ENCODE measurements at places on chromosomes 3 and 15. TPM values are rescaled to one million over a fixed set of nuclear protein-coding genes. Genes with fewer than 3 reads are reported as not detected.

The ZNF80 gene
- total RNA-seq: not detected

The SPESP1 gene
- total RNA-seq: 4.4 TPM

The THRB gene
- total RNA-seq: 2.8 TPM

The ACKR4 gene
- not detected for total RNA-seq

The CHRNA3 gene
- total RNA-seq: not detected

The NANOGP8 gene
- total RNA-seq: not detected

The BOC gene
- 10.0 TPM for total RNA-seq

The GLCE gene
- 24.8 TPM for total RNA-seq

The XIRP1 gene
- not detected for total RNA-seq

The KNG1 gene
- not detected for total RNA-seq

The GOLGA8M gene
- 0.26 TPM for total RNA-seq

The SCAANT1 gene
- total RNA-seq: not detected

The A4GNT gene
- total RNA-seq: not detected

The DOCK3 gene
- under 0.01 TPM for total RNA-seq

The NEO1 gene
- 16.2 TPM for total RNA-seq

The SAMMSON gene
- total RNA-seq: not detected

The STRA6 gene
- total RNA-seq: 13.1 TPM

The B3GNT5 gene
- total RNA-seq: 20.4 TPM

The KLF15 gene
- total RNA-seq: 9.5 TPM

The CFAP100 gene
- total RNA-seq: not detected

The PRRT3 gene
- total RNA-seq: 3.6 TPM

The BLM gene
- total RNA-seq: 1.6 TPM

The CEP152 gene
- 5.0 TPM for total RNA-seq

The TRIM42 gene
- not detected for total RNA-seq

The CCDC50 gene
- total RNA-seq: 90.2 TPM

The DUSP7 gene
- 14.2 TPM for total RNA-seq

The GPR15 gene
- not detected for total RNA-seq

The SKOR1 gene
- 0.13 TPM for total RNA-seq

The CHST13 gene
- total RNA-seq: not detected

The SPINT1 gene
- 4.1 TPM for total RNA-seq

The ZIC1 gene
- not detected for total RNA-seq

The SLC24A5 gene
- total RNA-seq: not detected

The SEMA3F gene
- total RNA-seq: 12.4 TPM

The TTBK2 gene
- total RNA-seq: 10.9 TPM

The ONECUT1 gene
- not detected for total RNA-seq

The XPC gene
- total RNA-seq: 29.5 TPM

The CATSPER2 gene
- 0.65 TPM for total RNA-seq

The HIGD2B gene
- total RNA-seq: not detected

The GPR87 gene
- total RNA-seq: not detected

The CPNE4 gene
- total RNA-seq: 1.6 TPM

Measured in epithelial cell of alveolus of lung (primary cell).